Gastrocnemius medialis (tissue), 4 donors: ENCODE measurements at places on chromosomes 1 and 21. TPM values are rescaled to one million over a fixed set of nuclear protein-coding genes. Genes with fewer than 3 reads are reported as not detected.

DNA sequence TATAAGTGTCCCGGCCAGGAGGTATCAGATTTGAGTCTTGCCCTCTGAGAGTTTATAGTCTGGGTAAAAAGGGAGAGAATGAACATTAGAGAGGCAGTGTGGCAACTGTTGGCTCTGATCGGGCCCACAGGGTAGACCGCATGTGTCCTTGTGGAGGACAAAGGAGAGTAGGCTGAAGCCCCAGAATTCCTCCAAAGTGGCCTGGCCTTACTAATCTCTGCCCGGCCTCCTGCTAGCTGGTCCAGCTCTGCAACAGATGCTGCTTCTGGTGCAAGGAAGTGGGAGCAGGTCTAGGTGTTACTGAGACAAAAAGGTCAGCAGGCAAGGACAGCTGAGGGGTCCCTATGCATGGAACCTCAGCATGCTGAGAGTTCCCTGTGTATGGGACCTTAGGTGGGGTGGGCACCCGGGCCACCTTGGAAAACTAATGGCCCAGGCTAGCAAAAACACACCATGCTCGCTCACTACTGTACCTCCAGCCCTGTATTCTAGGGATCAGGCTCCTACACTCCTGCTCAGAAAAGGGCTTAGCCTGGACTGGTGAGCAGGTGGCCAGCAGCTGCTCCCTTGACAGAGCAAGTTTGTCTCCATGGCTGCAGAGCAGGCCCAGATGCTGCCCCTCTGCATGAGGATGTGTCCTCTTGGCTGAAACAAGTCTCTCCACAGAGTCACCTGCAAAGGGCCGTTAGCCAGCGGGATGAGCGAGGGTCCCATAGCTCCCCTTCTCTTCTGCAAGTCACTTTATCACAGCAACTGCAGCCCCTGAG is 30.3 kb upstream of the RGS16 start:
- no peaks in the 10 kb centered on the region for H3K36me3 ChIP-seq
- no peaks in the 10 kb centered on the region for H3K27me3 ChIP-seq
- no peaks in the 10 kb centered on the region for H3K4me1 ChIP-seq
- no peak overlapping the region for H3K27ac ChIP-seq
- no peak for DNase-seq

- DNase-seq = no peak
- no peaks in the 10 kb centered on the region for H3K36me3 ChIP-seq
- H3K4me3 ChIP-seq = no peak overlapping the region
- no peak overlapping the region for H3K27ac ChIP-seq
Observed at GRCh38 chr21:16102113-16102512, 372.3 kb downstream of the USP25 start.

GRCh38 chr1:15957221-15958095 is 18.4 kb downstream of the ZBTB17 start:
- H3K36me3 ChIP-seq = no peaks in the 10 kb centered on the region
- H3K4me3 ChIP-seq = no peak overlapping the region
- no peak for DNase-seq
- H3K27ac ChIP-seq = no peak overlapping the region
- peaks cover 38% of the 10 kb centered on the region for H3K4me1 ChIP-seq

DNA sequence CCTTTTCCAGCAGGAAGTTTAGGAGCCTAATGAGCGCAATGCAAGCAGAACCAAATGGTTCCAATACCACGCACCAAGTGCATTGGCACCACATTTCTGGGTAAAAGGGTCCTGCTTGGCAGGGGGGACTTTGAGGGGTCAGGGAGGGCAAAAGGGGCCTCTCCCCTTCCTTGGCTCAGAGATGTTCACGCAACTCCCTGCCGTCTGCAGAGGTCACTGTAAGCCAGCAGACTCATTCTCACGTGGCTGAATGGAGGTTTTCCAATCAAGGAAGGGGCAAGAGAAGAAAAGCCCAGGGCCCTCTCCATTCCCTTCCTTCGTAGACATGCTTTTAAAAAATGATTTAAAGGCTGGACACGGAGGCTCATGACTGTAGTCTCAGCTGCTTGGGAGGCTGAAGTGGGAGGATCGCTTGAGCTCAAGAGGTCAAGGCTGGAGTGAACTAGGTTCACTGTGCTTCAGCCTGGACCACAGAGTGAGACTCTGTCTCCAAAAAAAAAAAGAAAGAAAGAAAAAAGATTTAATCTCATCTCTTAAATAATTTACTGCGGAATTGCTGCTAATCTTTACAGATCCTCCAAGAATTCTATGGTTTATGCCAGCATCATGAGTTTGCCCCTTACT is 80.3 kb downstream of the RUNX3 start:
- H3K27ac ChIP-seq = no peak overlapping the region
- H3K4me1 ChIP-seq = no peaks in the 10 kb centered on the region
- no peaks in the 10 kb centered on the region for H3K36me3 ChIP-seq
- H3K4me3 ChIP-seq = no peak overlapping the region
- no peak for DNase-seq
- H3K27me3 ChIP-seq = no peaks in the 10 kb centered on the region

- no peak overlapping the region for H3K27ac ChIP-seq
- no peaks in the 10 kb centered on the region for H3K4me1 ChIP-seq
- DNase-seq = no peak
- no peak overlapping the region for H3K4me3 ChIP-seq
Observed at GRCh38 chr1:35280006-35280405, 11.5 kb downstream of the ZMYM4 start.

GRCh38 chr21:33661146-33661545 is 18.8 kb downstream of the ITSN1 start:
- H3K36me3 ChIP-seq = no peaks in the 10 kb centered on the region
- H3K4me1 ChIP-seq = peaks cover 23% of the 10 kb centered on the region
- H3K27ac ChIP-seq = no peak overlapping the region
- H3K27me3 ChIP-seq = no peaks in the 10 kb centered on the region

DNA sequence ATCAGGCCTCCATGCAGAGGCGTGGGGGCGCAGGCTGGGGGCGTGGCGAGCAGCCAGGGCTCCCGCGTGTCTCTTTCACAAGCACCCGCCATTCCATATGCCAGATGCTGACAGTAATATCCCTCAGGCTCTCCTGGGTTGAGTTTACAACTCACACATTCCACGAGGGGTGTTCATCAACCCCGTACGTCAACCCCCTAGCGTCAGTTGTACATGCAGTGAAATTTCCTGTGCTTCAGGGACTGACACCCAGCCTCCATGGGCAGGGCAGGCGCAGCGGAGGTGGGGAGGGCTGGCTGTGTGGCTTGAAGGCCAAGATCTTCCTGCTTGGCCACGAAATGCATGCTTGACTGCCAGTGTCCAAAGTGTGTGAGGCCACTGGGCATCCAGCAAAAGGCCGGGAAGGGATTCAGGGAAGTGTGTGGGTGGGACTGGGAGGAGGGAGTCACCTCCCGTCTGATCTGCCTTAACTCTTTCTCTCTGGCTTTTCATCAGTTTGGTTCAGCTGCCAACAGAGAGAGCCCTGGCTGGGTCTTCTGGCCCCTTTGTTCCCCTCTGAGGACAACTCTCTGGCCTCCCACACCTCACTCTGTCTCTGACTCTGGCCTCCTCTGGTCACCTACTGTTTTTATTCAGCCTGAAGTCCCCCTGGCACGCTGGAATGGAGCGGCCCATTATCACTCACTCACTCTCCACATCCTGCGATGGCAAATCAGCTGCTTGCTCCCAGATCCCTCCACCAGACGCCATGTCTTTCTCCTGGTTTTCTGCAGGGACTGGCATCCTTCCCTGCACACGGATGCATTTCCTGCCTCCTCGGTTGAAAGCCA is 33.8 kb downstream of the CLIC6 start:
- no peak overlapping the region for H3K27ac ChIP-seq
- H3K4me1 ChIP-seq = no peaks in the 10 kb centered on the region
- no peak overlapping the region for H3K4me3 ChIP-seq
- DNase-seq = no peak

- H3K27ac ChIP-seq = no peak overlapping the region
- H3K4me1 ChIP-seq = no peaks in the 10 kb centered on the region
- peaks cover 23% of the 10 kb centered on the region for H3K36me3 ChIP-seq
- no peak for DNase-seq
Observed at GRCh38 chr1:1517973-1518620, 6.1 kb downstream of the ATAD3A start.

DNA sequence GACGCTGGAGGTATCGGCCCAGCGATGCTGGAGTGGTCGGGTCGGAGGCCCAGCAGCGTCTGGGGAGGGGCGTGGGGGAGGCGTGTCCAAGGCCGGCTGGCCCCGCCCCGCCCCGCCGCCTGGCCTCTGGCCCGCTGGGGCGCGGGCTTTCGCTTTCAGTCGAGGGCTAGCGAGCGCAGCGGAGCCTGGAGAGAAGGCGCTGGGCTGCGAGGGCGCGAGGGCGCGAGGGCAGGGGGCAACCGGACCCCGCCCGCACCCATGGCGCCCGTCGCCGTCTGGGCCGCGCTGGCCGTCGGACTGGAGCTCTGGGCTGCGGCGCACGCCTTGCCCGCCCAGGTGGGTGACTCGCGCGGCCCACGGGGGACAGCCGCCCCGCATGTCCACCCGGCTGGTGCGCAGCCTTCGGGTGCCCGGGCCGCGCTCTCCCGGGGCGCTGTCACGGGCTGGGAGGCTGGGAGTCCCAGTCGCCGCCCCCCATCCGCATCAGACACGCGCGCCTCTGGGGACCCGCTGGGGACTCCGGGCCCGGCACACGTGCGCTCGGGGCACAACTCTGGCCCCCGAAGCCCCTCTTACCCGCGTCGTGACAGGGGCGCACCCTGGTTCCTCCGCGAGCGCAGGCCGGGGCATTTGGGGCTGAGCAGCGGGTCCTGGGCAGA is at the start of gene TNFRSF1B:
Gene TNFRSF1B, plus strand, starts transcription at position 158 of the 659 bp plus-strand sequence. Its CDS starts 101 bp downstream, at position 259.
- no peaks in the 10 kb centered on the region for H3K36me3 ChIP-seq
- no peaks in the 10 kb centered on the region for H3K27me3 ChIP-seq
- no peak for DNase-seq
- H3K4me3 ChIP-seq = peak within 1 kb of the TSS; percentile 68
- H3K27ac ChIP-seq = peak within 1 kb of the TSS; percentile 85
- peaks cover 20% of the 10 kb centered on the region for H3K4me1 ChIP-seq

- no peaks in the 10 kb centered on the region for H3K27me3 ChIP-seq
- no peaks in the 10 kb centered on the region for H3K36me3 ChIP-seq
- H3K27ac ChIP-seq = no peak overlapping the region
- H3K4me3 ChIP-seq = no peak overlapping the region
Observed at GRCh38 chr1:41716188-41717130, 202.3 kb downstream of the HIVEP3 start.

The TACSTD2 gene
- total RNA-seq = not detected

The RYR2 gene
- total RNA-seq = 0.04 TPM

The CRYAA gene
- not detected for total RNA-seq

The KCNJ9 gene
- not detected for total RNA-seq

The HMCN1 gene
- 5.3 TPM for total RNA-seq

The AMY1A gene
- total RNA-seq = not detected

The DIPK1A gene
- total RNA-seq = 5.5 TPM

The SPRR2F gene
- total RNA-seq = not detected

The TTC24 gene
- total RNA-seq = not detected

The RAB25 gene
- total RNA-seq = 1.2 TPM

The GPR3 gene
- 0.35 TPM for total RNA-seq
